Esophagus mucosa (tissue), 1 donor: ENCODE measurements at places on chromosomes 12 and 14.

GRCh38 chr12:105396983-105397382 is 66.5 kb downstream of the C12orf75 start:
- no peak for ATAC-seq

GRCh38 chr14:56524971-56525677 is 54.5 kb upstream of the TMEM260 start:
- ATAC-seq, result no peak

DNA sequence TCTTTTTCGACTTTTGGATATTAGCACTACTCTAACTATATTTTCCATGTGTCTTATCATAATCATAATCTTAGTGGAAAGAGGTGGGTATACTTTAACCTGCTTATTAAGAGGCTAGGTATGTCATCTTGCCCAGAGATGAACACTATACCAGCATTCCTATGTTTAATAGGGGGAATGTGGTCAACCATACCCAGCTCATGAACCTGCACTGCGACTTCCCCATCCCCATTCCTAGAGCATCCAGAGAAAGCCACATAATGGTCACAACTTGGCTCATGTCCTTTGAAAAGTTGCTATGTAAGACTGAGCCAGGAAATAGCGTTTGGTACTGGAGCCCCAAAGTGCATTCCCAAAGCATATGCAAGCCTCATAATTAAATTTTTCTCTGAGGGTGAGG is 55.2 kb downstream of the TMCC3 start:
- ATAC-seq, result no peak

GRCh38 chr12:92297405-92297804 is 151.8 kb upstream of the BTG1 start:
- no peak for ATAC-seq

DNA sequence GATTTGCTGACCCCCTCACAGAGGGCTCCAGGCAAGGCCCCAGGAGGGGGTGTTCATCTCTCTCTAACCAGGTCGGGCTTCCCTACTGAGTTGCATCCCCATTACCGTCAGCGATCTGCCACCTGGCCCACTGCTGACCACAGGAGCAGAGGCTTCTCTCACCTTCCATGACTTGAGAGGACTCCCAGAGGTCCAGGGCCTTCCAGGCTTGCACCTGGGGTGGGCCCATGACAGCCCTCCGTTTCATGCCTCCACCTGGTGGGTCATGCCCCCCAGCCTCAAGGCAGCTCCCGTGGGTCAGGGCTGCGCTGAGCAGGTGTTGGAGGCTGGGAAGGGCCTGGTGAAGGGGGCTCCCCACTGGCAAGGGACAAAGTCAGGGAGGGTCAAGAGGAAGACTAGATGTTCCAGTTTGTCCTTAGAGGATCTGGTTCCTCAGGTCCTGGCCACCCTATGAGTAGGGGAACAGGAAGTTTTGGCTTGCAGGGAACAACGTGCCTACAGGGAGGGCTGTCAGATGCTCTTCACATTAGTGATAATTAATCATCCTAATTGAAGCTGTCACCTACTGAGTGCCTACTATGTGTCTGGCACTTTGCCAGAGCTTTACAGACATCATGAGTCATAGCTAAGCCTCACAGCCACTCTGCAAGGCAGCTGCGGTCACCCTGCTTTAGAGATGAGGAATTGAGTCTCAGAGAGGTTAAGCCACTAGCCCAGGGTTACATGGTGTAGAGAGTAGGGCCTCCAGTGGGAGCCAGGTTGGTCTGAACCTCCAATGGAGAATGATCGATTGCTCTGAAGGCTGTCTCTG is 13.8 kb downstream of the NFKBIA start:
- peak; percentile 89 for ATAC-seq

DNA sequence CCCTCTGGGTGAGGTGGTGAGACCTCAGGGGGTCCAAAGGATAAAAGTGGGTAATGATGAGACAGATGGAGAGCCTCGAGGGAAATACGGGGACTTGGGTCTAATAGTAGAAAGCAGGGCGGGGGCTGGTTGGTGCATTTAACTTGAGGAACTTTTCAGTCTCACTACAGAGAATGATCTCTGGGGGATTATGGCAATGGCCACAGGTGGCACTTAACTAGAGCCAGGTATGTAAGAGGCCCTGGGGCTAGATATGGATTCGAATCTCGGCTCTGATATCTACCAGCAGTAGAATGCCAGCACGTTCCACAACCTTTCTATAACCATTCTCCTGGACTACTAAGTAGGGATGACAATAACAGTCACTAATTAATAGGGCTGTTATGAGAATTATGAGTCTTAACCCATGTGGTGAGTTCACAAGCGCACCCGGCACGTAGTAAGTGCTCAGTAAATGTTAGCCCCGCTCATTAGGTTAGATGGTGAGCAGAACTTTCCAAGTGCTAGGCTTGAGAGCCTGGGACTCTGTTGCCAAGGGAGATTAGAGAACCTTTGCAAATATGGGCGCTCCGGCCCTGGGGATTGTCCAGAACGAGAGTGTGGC is 888 bp upstream of the PLXNC1 start:
- ATAC-seq, result no peak

DNA sequence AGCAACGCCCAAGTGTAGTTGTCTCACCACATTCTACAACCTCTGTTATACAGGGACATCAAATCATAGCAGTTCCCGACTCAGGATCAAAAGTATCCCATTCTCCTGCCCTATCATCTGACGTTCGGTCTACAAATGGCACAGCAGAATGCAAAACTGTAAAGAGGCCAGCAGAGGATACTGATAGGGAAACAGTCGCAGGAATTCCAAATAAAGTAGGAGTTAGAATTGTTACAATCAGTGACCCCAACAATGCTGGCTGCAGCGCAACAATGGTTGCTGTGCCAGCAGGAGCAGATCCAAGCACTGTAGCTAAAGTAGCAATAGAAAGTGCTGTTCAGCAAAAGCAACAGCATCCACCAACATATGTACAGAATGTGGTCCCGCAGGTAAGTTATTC is 123.0 kb downstream of the ARID2 start:
- ATAC-seq, result no peak

DNA sequence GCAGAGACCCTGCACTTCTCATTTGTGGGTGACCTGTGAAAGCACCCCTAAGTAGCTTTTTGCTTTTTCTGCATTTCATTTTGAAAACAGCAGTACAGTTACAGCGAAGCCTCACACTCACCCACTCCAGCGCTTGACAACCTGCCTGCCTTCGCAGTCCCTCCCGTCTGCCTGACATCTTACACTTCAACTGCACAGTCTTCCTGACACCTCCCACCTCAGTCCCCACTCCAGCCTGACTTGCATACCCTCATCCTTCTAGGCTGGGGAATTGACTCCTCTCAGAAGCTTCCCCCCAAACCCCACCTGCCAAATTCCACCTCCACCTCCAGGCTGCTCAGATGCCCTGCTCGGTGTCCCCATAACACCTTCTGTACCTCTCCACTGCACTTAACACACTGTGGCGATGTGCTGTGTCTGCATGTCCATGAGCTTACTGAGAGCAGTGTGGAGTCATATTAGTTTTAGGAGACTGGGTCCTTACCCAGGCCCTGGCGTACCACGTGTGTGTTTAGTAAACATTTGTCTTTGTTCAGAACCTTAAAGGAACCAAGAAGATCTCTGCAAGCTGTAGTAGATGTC is 159.4 kb downstream of the PRKCH start:
- ATAC-seq, result no peak

DNA sequence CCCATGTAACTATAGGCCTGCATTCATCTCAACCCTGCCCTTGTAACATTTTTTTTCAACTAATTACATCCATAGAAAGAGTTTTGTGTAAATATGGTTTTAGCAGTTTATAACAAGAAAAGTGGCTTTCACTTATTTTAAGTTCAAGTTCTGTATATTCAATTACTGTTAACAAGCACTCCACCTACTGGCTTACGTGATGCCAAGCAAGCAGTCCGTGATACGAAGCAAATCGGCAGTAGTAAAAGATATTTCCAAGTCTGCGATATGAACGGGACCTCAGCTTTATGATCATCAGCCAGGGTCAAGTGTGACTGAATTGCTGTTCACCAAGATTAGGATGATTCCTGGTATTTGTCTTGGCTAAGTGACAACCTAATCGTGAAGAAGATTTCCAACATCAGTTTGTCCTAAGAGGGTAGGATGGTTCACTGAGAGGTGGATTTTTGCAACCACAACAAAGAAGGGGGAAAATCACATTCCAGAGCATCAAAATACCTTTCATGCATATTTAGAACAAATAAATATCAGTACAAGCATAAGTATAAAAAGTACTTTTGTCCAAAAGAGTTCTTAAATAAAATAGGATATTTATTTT is 456.2 kb downstream of the FOXG1 start:
- ATAC-seq, result no peak

DNA sequence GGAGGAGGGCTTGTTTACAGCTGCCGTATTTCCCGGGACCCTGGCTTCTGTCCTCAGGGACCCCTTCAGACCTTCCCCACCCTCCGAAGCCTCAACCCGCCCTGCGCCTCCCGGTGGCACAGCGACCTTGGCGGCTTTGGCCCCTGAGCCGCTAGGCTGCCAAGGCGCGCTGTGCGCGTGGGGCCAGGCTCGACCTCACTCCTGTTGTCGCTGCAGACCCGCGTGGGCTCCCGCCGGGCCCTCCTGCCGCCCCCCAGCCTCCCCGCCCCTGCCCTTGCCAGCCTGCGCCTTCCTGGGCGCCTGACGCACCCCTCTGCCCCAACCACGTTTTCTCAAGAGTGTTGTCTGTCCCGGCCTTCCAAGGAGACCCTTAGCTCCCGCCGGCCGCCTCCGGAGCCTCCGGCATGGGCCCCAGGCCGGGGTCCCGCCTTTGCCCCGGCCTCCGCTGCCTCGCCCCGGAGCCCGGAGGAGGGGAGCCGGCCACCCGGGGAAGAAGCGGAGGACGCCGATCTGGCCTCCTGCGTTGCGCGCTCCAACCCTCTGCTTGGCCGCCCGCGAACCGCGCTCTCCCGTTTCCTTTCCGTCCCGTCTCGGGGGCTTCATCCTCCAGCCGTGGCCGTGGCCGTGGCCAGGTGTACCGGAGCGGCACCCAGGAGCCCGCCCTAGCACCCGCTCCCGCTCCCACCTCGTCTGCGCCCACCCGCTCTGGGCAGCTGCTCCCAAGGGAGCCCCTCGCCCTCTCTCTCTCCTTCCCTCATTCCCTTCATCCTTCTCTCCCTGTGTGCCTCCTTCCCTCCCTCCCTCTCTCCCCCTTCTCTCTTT is 19.9 kb downstream of the PPP2R5C start:
- ATAC-seq, result peak; percentile 55

DNA sequence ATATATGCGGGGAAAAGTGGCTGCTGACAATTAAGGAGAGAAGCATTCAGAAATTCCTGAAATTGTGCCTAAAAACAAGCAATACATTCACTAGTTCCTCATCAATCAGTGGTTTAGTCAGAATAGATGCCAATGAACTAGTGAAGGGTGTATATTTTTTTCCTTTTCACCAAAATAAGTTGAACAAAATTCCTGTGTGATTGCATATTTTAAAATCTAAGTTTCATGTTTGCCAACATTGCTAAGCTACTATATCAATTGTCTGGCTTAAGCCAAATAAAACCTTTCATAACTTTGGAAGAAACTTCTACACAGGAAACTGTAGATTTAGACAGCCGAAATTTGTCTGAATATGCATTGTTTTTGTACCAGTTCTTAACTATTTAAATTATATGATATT is 8.7 kb downstream of the PRKD1 start:
- no peak for ATAC-seq
